ENCODE measurements at places on chromosomes 16 and 17.

GRCh38 chr17:49567871-49568694 lies 7.6 kb upstream of the NXPH3 start:
- DNase-seq: peak; percentile 93

- no peak for DNase-seq
Measured at GRCh38 chr17:27622986-27623385, 8.0 kb upstream of the LGALS9 start.

DNA sequence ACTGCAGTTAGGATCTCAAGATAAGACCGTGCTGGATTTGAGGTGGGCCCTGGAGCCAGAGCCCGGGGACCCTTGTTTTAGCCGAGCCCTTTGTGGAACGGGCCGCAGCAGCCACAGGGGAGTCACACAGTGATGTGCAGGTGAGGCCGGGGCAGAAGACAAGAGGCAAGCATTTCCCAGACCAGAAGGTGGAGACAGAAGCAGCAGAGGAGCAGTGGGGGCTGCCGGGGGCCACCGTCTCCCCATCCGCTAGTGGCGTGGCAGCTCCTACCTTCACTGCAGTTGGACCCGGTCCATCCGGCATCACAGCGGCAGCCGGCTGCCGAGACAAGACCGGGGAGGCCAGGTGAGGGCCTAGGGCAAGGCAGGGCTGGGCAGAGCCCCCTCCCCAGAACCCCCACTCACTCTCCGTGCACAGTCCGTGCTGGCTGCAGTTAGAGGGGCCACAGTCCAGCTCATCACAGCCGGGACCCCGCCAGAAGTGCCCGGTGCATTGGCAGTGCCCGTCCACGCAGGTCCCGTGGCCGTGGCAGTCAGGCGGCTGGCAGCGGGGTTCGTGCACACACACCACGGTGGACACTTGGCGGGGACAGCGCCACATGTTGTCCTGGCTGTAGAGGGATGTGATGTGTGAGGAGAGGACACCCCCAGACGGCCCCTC lies 6.0 kb downstream of the NAGPA start:
- DNase-seq: peak; percentile 74

GRCh38 chr17:50598487-50598886 lies 36.2 kb upstream of the ABCC3 start:
- no peak for DNase-seq

DNA sequence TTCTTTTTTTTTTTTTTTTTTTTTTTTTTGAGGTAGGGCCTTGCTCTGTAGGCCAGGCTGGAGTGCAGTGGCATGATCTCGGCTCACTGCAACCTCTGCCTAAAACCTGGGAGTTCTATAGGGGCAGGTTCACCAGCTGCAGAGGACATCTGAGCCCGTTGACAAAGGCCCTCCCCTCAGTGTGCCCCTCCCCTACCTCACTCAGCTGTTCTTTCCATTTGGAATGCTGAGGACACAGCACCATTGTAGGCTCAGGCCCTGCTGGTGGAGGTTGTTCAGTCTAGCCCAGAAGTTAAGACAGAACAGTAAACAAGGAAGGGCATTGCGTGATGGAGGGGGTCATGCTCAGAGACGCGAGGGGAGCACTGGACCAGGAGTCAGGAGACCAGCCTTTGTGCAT lies 21.8 kb upstream of the KIF19 start:
- no peak for DNase-seq

DNA sequence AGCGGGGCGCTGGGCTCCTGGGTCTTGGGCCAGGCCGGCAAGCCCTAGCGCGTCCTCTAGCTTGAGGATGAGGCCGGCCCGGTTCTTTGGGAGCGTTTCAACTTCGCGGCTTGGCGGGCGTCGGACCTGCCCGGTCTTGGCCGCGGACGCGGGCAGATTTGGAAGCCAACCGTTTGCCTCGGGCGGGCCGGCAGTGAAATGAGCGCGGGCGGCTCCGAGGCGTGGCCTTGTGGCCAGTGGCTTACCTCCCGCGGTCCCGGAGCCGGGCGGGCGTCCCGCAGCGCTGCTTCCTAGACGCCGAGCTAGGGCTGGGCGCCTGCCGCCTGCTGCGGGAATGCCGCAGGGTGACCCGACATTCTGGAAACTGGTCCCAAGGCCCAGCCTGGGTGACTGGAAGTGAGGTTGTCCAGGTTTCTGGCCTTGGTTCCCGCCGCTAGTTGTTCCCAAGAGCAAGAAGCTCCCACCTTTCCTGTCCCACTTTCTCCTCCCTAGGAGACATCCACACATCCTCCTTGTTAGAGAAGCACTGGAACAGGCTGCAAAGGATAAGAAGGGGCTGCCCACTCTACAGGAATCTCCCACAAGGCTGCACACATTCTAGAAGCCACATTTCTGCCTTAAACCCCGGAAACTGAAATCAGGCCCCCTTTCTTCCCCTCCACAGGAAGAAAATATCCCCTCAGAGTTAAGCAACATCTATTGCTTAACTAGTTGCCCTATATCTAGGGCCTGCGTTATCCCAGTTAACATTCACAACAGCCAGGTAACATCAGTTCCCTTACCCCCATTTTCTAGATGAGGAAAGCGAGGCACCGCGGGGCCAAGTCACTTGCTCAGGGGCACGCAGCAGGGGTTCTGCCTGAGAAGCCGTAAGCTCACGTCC lies 4.5 kb upstream of the CBX8 start:
- DNase-seq: peak; percentile 89

DNA sequence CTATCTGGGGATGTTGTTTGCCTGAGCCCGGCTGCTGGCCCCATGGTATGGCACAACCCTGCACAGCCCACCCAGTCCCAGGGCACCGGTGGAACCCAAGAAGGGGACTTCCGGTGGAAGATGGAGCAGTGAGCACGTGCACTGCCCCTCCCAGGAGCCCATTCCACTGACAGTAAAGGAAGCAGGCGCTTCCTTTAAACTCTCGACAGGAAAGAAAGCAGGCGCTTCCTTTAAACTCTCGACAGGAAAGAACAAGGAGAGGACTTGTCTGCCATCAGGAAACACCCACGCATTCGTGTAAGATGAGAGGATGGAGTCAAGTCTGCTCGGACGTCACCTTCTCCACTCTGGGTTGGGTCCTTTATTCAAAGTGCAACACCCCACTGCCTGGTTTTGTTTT lies 53.7 kb downstream of the IL21R start:
- no peak for DNase-seq

DNA sequence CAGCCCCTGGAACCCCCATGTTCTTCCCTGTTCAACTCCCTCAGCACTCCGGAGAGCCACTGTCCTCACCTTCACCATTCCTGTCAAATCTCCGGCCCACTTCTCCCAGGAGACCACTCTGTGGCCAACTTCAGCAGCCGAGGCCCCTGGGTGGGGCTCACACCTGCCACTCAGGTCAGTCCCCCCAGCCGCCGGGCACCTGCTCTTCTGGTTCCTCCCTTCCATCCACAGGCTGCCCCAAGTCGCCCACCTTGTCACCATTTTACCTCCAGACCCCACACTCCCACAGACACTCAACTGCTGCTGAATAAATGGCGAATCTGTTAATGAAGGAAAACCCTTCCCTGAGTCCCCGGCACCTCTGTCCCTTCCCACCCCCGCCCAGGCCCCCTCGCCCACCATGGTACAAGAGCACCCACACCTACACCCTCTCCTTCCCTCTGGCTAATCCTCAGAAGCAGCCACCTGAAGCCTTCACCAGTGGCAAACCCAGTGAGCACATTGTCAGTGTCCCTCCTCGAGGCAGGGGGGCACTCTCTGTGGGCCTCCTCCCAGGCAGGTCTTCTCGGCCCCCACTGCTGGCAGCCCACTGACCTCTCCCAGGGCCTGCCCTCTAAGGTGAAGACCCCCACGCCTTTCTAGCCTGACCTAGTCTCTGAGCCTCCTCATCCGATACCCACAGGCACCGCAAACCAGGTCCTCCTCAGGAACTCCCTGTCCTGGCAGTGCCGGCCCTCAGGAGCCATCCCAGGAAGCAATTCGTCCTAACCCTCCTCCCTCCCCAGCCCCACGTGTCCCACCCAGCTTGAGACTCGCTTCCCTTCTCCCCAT lies 8.2 kb downstream of the CANT1 start:
- no peak for DNase-seq

DNA sequence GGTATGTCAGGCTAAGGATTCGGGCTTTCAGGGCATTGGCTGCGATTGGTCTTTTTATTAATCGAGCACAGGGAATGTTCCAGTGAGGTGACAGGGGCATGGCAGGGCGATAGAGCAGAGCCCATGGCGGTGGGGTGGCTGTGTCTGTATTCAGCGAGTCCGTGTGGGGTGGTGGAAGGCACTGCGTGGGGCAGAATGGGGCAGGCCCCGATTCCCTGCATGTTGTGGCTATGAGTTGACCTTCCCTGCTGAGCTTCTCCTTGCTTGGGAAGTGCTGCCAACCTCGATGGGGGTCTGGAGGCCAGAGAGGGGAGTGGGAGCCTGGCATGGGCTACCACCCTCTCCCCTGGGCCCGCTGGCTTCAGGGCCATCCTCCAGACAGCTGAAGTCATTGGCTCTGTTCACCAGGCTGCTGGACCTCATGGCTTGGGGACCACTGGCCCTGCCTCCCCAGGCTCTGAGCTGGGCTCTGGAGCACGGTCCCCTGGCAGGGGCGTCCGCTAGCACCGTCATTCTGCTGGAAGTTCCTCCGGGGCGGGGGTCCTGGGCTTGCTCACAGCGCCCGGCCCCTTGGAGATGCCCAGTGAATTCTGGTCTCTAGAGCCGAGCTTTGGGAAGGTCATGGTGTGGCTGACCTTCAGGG lies 92.1 kb downstream of the NPIPB11 start:
- no peak for DNase-seq

- DNase-seq: no peak
Measured at GRCh38 chr16:56743840-56744239, 13.9 kb downstream of the NUP93 start.

DNA sequence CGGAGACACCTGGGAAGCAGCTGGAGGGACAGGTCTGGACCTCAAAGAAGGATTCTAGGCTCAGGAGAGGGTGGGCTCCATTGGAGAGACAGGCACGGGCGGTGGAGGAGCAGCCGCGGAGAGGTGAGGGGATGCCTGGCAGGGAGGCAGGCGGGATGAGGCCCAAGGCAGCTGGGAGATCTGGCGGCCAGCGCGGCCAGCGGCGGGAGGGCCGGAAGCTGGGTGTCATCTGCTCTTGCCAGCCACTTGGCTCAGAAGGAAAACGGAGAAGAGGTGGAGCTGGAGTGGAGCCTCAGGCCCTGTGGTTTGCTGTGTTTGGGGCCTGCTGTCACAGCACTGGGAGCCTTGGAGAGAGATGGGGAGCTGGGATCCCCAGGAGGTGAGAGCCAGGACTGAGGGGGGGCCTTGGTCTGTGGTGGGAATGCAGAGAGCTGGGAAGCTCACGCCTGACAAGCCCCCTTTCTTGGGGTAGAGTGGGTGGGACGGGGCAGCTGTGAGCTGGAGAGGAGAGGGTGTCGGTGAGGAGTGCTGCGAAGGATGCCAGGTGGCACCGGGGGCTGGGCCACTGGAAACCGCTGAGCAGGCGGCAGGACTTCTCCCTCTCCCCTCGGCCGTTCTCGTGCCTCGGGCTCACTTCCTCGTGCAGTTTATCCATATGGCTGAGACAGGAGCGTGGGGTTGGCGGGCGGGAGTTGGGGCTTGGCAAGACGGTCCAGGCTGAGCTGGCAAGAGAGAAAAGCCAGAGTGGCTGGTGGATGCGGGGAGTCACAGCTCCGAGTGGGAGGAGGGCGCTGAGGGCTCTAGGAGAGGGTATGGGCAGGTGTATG lies 8.0 kb downstream of the TBC1D24 start:
- DNase-seq: peak; percentile 89

DNA sequence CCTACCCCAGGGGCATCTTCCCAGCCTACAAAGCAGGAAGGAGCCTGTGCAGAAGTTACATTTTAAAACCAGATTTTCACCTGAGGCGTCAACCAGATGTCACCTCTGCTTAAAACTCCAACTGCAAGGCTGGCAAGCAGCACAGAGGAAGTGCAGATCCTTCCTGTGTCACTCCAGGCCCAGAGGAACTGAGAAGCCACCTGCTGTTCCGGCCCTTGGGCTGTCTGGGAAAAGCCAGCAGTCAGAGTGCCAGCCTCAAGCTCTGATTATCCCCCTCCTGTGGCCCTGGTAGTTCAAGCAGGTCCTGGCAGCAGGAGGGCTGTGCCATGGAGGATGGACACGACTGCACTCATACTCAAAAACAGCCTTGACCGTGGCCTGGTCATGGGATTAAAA lies 10.2 kb downstream of the POLR2C start:
- DNase-seq: no peak

GRCh38 chr16:73290258-73290657 lies 242.3 kb upstream of the ZFHX3 start:
- DNase-seq: no peak

GRCh38 chr16:4926928-4927327 lies 10.0 kb downstream of the PPL start:
- DNase-seq: no peak

DNA sequence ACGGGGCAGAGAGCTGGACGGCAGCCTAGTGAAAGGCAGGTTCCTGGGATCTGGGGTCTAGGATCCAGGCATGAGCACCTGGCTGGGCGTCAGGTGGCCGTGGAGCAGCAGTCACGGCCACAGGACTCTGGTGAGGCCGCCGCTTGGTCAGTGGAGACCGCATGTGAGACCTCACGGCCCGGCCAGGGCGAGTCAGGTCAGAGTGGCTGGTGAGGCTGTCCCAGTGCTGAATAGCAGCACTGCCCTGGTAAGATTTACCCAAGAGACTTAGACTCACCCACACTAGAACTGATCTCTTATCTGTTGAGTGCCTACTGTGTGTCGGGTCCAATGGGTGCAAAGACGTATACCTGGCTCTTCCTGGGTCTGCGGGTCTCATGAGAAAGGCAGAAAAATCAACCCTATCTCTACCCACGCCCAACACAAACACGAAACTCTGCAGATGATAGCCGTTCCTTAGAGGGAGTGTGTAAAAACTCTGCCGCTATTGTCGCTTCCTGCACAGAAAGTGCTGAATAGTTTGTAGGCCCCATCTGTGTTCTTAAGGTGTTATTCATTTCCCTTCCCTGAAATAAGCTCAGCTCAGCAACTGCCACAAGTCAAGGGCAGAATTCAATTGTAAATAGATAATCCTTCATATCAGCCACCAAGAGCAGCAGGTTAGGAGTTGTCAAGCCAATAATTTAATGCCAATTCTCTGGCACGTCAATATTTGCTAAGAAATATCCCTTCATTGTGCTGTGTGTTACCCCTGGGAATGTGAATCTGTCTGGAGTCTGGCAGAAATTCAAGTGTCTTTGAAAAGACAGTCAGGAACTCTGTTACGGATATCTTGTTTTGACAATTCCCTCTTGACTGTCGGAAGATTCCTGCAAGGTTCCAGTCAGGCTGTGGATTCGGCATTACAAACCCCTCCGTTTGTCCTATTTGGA lies 240.0 kb downstream of the NTN1 start:
- no peak for DNase-seq

- DNase-seq: no peak
Measured at GRCh38 chr17:14060706-14061105, 8.6 kb upstream of the COX10 start.

Measured in upper lobe of left lung (tissue), 6 donors.